ENCODE measurements at places on chromosomes 6 and 20.

- no peak for DNase-seq
Measured at GRCh38 chr6:107304421-107305025, 154.8 kb downstream of the PDSS2 start.

DNA sequence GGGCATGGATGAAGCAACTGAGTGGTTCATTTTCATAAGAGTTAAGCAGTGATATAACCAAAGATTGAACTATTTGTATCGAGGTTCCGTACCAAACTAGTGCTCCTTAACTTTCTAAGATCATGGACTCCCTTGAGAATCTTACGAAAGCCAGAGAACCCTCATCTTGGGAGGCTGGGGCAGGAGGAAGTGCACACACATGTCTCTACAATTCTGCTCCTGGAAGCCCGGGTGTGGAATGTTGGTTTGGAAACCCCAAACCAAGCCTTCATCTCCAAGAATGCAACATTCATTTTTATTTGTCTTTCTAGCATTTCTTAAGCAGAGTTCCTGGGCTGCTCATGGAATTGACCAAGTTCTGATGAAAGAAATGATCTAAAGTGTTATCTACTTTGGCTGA lies 250.5 kb upstream of the PRND start:
- no peak for DNase-seq

DNA sequence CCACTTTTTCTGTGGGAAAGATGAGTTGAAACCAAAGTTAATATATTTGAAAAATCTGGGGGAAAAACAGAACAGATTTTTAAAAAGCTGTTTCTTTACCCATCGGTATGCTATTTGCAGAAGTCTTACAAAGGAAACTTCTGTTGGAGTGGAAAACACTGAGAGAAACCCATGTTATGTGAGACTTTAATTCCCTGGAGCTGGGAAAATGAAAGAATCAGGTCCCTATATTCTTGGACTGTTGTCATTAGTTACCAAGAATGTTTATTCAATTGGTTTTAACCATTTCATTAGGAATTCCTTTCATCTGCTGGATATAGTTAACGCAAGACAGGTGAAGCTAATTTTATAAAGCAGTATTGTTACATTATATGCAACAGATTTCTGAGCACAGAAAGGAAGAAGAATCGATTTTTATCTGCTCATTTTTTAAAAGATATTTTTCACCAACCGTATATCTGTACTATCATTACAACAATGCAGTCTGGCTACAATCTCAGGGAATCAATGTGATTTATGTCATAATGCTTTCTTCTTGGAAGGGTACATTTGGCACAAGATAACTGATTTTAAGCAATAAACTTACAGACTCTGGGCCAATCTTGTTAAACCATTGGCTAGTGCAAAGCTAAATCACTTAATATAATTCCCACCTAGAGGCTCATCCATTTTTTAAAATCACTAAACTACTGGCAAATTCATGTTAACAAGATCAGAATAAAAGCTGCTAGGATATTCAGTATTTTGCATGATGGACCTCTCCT lies 170.0 kb downstream of the MOXD1 start:
- DNase-seq = no peak

- DNase-seq = no peak
Measured at GRCh38 chr6:37174515-37175331, 4.8 kb downstream of the PIM1 start.

DNA sequence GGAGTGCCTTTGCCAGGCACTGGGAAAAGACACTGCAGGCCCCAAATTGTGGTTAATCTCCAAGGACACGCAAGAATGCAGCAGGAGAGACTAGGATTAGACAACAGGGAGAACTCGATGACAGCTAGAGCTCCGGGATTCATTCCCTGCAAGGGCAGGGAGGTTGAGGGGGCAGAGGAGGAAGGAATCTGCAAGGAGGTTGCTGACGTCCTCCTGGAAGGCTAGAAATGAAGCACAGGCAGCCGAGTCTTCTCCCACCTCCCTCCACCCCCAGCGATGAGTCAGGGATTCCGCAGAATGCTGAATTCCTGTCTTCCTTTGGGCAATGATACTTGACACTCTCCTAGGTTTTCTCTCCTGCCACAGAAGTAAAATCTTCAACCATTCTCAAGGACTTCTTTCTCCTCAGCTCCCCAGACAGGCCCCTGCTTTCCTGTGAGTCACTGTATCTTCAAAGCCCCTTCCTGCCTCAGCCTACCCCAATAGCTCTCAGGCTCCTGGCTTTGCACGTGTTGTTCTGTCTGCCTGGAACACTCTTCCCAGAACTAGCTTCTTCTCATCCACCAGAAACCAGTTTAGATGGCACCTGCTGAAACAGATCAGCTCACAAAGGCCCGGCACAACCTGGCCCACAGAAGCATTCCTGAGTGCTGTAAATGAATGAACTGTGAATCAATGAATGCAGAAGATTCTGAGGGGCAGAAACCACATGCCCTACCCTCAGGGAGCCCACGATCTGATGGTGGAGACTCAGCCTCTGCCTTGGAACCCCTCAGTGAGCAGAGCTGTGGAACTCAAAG lies 85.6 kb downstream of the MRPL14 start:
- DNase-seq = no peak

DNA sequence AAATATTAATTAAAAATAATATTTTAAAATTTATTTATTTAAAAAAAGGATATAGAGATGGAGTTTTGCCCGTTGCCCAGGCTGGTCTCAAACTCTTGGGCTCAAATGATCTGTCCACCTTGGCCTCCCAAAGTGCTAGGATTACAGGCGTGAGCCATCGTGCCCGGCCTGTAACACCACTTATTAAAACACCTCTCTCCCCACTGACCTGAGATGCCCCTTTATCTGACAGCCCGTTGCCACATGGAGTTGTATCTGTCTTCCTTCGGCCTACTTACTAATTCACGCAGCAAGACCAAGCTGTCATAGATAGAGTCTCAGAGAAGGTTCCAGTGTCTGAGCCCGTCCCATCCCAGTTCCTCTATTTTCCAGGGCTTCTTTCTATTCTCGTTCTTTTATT lies 30.7 kb downstream of the KIF25 start:
- DNase-seq = no peak

DNA sequence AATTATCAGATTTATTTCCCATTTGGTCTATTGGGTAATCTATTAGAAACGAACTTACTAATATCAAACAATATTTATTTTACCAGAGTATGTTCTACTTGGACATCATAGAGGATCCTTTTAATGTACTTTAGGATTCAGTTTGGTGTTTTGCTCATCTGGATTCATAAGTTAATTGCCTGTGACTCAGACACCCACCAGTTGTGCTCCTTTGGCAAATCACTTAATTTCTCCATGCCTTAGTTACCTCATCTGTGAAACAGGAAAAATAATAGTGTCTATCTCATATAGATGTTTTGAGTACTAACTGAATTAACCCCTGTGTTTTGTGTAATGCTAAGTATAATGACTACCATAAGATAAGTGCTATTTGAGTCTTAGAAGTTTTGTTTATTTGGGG lies 292.1 kb downstream of the LAMA2 start:
- no peak for DNase-seq

DNA sequence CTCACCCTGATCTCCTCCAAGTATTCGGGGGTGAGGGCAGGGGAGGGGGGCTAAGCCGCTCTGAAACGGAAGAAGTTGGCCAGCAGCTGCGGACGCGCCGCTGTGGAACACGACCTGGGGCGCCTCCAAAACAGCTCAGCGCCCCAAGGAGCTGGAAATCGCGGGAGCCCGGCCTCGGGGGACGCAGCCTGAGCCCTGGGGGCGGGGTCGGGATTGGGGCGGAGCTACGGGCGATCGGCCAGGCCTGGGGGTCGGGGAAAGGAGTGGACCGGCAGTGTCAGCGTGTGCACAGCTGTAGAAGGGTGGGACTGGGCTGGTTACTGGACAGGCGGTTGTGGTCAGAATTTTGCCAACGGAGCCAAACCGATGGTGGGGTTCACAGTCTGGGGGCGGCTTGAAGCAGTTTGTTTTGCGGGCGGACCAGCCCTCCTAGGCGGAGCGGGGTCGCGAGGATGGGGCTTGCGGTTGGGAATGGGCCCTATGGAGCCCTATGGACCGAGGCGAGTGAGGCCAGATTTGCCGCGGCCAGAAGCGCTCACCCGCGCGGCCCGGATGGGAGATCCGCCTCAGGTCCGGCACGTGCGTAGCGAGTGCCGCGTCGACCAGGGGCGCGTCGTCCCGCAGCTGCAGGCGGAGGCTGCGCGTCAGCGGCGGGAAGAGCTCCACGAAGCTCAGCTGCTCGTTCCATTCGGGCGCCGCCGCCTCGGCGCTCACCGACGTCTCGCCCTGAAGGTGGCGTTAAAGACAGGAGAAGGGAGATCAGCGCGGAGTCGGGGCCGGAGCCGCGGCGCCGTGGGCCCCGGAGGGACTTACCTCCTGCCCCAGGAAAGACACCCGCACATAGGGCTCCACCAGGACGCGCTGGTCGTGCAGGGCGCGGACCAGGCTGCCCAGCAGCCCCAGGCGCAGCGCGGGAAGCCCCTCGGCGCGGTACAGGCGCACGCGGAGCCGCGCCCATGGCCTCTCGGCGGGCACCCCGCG lies 14.3 kb upstream of the SPAG4 start:
- DNase-seq = peak; percentile 12
